ENCODE measurements at places on chromosomes 2 and 18.

GRCh38 chr2:242064364-242065250, 195.1 kb downstream of the RTP5 start:
- no peak for DNase-seq

- DNase-seq = no peak
Observed at GRCh38 chr18:76984193-76985155, 148.1 kb downstream of the MBP start.

GRCh38 chr2:6877402-6878304, at the start of gene RSAD2:
Gene RSAD2 (plus strand): TSS chr2:6877777. CDS start chr2:6877801, 24 bp downstream.
- DNase-seq = no peak

DNA sequence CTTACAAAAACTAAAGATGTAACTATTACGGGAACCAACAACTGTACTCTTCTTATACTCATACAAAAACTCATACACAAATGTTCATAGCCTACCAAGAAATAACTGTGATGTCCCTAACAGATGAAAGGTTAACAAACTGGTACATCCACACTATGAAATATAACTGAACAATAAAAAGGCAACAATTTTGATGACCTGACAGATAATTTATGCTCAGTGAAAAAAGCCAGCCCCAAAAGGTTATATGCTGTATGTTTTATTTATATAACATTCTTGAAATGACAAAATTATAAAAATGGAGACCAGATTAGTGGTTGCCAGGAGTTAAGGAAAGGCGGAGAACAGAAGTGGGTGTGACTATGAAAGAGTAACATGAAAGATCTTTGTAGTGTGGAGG, 31.3 kb downstream of the REV1 start:
- no peak for DNase-seq

DNA sequence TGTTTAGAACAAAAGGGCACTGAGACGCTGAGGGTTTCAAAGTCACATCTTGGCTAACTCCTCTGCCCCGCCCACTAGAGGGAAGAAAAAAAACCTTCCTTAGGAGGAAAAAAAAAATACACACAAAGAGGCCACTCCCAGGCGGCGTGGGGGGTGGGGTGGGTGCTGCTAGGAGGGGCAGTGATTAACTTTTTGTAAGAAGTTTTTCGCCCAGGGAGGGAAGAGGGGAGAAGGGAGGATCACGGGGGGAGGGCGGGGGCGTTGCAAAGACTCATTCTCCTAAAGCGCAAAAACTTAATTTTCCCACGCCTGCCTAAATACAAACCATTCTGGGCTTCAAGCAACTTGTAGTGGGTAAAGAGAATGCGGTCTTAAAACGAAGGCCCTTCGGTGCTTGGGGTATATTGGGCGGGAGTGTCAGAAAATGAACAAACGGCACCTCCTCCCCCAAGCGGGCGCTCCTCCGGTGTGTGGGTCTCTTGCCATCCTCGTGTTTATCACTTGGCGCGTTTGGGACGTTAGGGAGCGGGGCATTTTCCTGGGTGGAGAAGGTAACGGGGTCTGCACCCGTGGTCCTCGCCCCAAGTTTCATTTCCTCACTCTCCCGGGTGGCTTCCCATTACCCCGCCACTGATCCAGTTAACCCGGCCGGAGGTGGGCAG, 1.7 kb downstream of the CXCR4 start:
- no peak for DNase-seq

GRCh38 chr2:8462899-8463648, 218.8 kb upstream of the ID2 start:
- no peak for DNase-seq

DNA sequence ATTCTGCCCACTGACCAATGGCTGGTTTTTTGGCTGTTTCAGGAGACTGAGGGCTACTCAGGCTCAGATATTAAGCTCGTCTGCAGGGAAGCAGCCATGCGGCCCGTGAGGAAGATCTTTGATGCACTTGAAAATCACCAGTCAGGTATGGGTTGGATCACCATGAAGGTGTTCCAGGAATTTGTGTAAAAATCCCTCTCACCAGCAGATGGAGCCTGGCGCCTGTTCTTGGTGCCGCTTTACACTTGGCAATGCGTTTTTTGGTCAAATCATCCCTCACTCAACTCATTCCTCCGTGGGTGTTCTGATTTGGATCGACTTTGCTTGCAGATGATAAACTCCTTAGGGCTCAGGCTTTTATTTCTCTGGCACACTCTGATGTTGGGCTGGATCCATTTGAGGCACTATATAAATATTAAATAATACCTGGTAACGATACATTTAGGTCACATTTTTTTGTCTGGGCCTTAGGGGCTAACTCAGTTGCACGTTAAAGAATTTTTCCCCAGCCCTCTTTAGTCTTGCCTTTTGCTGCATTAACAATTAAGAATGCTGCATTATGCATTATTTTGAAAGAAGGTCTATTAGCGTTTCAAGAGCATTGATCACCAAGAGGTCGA, 50.0 kb downstream of the HDHD2 start:
- peak; percentile 12 for DNase-seq

GRCh38 chr2:127581516-127582490, 46.3 kb downstream of the MYO7B start:
- DNase-seq = no peak

DNA sequence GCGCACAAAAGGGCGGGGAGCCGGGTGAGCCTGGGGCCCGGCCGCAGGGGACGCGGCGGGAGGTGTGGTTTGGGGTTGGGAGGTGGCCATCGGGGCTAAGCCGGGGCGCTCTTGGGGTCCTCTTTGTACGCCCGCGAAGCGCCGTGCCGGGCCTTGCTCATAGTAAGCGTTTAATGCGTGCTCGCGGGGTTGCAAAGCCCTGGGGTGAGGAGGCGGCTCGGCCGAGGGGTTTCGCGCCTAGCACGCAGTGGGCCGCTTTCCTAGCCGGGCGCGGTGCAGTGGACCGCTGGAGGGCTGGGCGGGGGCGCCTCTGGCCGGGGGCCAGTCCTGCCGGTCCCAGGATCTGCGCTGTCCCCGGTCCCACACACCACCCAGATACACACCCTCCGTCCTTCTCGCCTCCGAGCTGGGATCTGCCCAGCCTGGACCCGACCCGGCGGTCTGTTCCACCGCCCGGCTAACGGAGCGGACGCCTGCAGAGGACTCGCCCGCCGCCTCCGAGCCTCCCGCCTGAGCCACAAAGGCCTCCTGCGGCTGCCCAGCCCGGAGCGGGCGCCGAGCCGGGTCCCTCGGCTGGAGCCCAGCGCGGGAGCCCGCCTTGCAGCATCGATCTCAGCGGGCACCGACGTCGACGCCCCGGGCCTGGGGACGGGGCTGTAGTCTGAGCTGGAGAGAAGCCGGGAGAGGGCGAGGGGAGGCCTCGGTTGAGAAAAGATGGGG, 564 bp downstream of the DPYSL5 start:
- DNase-seq = no peak

- no peak for DNase-seq
Observed at GRCh38 chr2:23350041-23350791, 34.8 kb upstream of the KLHL29 start.

DNA sequence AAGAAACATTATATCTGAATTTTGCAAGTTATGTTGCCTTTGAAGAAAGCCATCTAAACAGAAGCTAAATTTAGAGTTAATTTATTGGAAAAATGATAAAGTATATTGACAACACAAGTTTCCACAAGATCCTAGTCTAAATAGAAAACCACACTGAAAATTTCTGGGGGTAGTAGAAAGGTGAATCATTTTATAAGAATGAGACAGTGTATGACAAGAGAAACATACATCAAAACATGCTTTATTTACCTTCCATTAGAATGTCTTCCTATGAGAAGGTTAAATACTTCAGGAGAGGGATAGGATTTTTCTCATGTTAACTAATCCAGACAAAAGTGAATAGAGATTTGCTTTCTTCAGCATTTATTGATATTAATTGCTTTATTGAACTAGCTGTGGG, 1389.8 kb upstream of the ZEB2 start:
- DNase-seq = no peak

DNA sequence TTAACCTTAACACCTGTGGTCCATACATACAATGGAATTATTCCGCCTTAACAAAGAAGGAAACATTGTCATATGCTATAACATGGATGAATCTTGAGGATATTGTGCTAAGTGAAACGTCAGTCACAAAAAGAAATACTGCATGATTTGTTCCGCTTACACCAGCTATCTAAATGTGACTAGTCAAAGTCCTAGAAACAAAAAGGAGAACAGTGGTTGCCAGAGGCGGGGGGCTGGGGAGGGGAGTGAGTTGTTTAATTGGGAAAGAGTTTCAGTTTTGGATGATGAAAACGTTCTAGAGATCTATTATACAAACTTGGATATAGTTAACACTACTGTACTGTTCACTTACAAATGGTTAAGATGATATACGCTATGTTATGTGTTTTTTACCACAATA, 72.0 kb downstream of the SPRED2 start:
- DNase-seq = no peak

DNA sequence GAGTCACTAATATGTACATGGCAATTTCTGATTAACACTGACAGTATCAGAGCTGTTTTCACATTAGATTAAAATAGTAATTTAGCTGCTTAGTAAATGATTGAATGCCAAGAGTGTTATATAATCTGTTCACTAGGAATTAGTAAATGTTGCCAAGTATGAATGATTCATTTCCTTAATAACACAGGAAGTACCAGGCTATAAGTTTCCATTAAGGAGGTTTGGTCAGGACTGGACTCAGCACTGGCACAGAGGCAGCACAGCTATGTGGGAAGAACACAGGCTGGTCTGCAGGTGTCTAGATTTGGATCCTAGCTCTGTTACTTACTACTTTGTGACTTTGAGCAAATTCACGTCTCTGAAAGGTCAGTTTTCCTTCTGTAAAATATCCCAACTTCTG, 97.2 kb downstream of the TDRD15 start:
- no peak for DNase-seq

DNA sequence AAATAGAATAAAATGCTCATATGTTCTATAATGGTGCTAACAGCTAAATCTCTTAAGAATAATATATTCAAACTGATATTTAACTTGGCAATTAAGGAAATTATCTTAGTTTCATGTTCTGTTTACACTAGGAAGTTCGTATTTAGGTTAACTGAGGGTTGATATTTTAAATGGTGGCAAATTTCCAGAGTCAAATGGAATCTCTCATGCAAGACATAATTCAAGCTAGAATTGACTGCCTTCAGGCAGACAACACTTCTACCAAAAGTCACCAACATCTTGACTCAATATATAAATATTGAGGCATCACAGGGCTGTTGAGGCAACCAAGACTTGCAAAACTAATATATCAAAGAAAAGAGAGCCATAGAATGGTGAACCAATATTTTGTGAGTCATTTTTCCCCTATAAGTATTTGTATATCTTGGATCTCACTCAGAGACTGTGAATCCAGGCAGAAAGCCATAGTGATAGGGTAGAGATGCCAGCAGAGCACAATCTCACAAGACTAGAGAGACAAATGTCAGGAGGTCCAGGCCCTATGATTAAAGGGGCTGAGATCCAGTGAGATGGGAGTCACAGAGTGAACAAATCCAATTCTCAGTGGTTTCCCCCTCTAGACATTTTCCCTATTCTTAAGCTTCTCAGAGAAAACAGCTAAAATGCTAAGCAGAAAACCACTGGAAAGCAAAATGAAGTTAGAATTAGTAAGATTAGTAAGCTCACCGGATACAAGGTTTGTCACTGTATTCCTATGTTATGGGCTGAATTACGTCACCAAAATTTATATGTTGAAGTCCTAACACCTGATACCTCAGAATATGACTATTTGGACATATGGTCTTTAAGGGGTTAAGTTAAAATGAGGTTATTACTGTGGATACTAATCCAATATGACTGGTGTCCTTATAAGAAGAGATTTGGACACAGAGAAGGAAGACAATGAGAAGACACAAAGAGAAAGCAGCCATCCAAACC, 358.2 kb upstream of the UBE2E3 start:
- DNase-seq = no peak

DNA sequence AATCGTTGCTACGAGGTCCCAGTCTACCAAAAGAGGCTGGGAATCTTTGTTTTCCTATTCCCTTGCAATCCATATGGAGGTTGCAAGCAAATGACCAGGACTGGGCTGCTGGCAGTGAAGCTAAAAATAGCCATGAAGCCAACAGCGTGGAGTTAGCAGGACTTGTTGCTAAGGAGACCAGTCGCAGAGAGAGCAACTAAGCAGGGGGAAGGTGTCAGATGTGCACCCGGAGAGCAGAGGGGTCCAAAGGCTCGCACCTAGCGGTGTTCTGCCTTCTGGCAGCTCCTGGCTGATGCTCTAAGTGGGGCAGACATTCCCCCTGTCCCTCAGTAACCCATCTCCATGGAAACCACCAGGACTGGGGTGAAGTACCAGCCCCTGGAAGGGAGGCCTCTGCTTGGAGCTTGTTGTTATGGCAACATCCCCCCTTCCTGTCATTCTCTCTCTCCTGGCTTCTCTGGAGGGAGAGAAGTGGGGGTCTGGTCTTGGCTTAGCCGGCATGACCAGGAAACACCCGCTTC, 84.6 kb downstream of the DNMT3A start:
- DNase-seq = no peak

DNA sequence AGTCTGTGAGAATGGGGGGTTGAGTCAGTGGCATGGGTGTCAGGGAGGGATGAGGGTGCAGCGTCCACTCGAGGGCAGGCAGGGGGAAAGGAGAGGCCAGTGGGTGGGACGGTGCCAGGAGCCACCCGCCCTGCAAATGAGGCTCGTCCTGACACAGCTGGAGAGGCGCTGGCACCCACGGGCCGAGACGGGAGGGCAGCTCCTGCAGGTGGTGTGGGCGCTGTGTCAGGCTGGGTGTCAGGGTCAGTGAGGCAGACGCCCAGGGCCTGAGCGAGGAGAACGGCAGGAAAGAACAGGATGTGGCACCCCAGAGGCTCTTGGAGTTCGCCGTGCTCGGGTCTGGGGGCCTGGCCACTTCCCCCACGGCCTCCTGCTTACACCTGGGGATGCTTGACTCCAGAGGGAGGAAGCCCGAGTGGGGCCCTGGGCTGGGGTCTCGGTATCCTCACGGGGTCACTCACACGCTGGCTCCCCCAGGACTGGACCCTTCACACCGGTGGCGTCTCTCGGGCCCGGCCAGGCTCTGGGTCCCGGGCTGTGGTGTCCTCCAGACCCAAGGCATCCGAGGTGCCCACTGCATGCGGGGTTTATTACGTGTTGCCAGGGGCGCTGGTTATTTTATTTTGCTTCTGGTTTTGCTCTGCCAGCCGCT, 130.5 kb upstream of the CTDP1 start:
- no peak for DNase-seq

GRCh38 chr18:5309888-5310470, 14.5 kb upstream of the ZBTB14 start:
- DNase-seq = no peak
